Calu3 (cell line): ENCODE measurements at places on chromosomes 12 and 14. TPM values are rescaled to one million over a fixed set of nuclear protein-coding genes. Genes with fewer than 3 reads are reported as not detected.
A peak's percentile ranks its signal among the peaks of the same experiment; 100 is the strongest.

The OLR1 gene
- total RNA-seq: not detected in 2 replicates

The FOXA1 gene
- total RNA-seq: 108 and 131 TPM in 2 replicates

The SCFD1 gene
- total RNA-seq: 50.5 and 69.1 TPM in 2 replicates

The AKAP5 gene
- total RNA-seq: 1.1 and 1.7 TPM in 2 replicates

The SLC25A21 gene
- total RNA-seq: 1.2 and 1.4 TPM in 2 replicates

The CSRP2 gene
- total RNA-seq: 9.1 and 11.7 TPM in 2 replicates

The PLA2G1B gene
- not detected in 2 replicates for total RNA-seq

GRCh38 chr14:101226265-101226602 lies 322.7 kb upstream of the RTL1 start:
- no peaks in the 10 kb centered on the region for H3K27me3 ChIP-seq
- H3K36me3 ChIP-seq: no peaks in the 10 kb centered on the region
- H3K4me3 ChIP-seq: no peak overlapping the region
- no peak overlapping the region for H3K27ac ChIP-seq
- no peak for DNase-seq

- no peak for DNase-seq
- no peaks in the 10 kb centered on the region for H3K27me3 ChIP-seq
- H3K4me3 ChIP-seq: no peak overlapping the region
- no peak overlapping the region for H3K27ac ChIP-seq
These were observed 80.4 kb upstream of the SINHCAF start for GRCh38 chr12:31406345-31406744.

GRCh38 chr12:72315858-72316257 lies 43.7 kb downstream of the TRHDE start:
- no peak for DNase-seq
- H3K4me3 ChIP-seq: no peak overlapping the region
- H3K27me3 ChIP-seq: no peaks in the 10 kb centered on the region
- H3K36me3 ChIP-seq: no peaks in the 10 kb centered on the region

DNA sequence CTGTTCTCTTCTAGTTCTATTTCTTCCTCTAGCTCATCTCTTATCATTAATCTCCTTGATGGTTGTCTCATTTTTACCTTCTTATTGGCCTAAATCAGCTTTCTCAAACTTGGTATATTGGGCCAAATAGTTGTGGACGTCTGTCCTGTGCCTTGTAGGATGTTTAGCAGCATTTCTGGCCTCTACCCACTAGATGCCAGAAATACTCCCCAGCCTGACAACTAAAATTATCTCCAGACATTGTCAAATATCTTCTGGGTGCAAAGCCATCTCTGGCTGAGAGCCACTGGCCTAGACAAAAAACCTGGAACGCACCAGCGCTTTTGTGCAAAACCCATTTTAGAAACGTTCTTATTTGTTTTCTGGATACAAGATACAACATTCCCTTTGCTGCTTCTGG lies 38.8 kb upstream of the LRRC10 start:
- no peak for DNase-seq
- H3K27me3 ChIP-seq: peaks cover 36% of the 10 kb centered on the region
- no peak overlapping the region for H3K27ac ChIP-seq
- no peaks in the 10 kb centered on the region for H3K4me1 ChIP-seq
- H3K4me3 ChIP-seq: no peak overlapping the region

DNA sequence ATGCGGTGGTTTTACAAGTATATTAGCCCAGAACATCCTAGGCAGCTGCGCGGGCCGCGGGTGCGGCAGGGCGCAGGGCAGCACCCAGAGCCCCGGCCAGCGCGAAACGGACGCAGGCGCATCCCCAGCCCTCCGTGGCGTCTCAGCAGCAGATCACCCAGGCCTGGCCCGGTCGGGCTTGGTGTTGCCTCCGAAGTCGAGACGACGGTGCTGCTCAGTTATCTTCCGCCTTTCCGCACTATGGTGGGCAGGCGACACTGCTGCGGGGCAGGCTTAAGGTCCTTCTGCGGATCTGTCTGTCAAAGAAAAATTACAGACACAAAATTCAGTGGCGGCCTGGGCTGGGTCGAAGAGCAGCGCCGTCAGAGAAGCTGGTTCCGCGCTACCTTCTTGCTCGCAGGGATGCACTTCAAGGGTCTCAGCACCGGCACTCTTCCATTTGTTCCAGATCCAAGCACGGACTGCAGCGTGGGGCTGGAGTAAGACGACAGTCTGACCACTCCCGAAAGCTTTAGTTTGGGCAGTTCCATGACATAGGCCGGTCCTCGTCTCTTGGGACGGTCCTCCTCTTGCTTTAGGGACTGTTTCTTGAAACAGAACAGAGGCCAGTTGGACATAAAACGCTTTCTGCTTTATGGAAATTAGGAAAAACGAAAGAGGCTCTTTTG lies 75.8 kb downstream of the MOK start:
- no peak overlapping the region for H3K27ac ChIP-seq
- no peak overlapping the region for H3K4me3 ChIP-seq
- peaks cover 53% of the 10 kb centered on the region for H3K36me3 ChIP-seq
- DNase-seq: no peak
- no peaks in the 10 kb centered on the region for H3K27me3 ChIP-seq

- H3K4me1 ChIP-seq: no peaks in the 10 kb centered on the region
- H3K27ac ChIP-seq: no peak overlapping the region
- H3K36me3 ChIP-seq: no peaks in the 10 kb centered on the region
- H3K27me3 ChIP-seq: no peaks in the 10 kb centered on the region
- no peak for DNase-seq
- no peak overlapping the region for H3K4me3 ChIP-seq
These were observed 230.1 kb upstream of the PLXNC1 start for GRCh38 chr12:93918262-93918661.

- no peak overlapping the region for H3K4me3 ChIP-seq
- peak; percentile 9 for DNase-seq
- H3K36me3 ChIP-seq: no peaks in the 10 kb centered on the region
These were observed 23.6 kb upstream of the USP44 start for GRCh38 chr12:95574799-95575452.

DNA sequence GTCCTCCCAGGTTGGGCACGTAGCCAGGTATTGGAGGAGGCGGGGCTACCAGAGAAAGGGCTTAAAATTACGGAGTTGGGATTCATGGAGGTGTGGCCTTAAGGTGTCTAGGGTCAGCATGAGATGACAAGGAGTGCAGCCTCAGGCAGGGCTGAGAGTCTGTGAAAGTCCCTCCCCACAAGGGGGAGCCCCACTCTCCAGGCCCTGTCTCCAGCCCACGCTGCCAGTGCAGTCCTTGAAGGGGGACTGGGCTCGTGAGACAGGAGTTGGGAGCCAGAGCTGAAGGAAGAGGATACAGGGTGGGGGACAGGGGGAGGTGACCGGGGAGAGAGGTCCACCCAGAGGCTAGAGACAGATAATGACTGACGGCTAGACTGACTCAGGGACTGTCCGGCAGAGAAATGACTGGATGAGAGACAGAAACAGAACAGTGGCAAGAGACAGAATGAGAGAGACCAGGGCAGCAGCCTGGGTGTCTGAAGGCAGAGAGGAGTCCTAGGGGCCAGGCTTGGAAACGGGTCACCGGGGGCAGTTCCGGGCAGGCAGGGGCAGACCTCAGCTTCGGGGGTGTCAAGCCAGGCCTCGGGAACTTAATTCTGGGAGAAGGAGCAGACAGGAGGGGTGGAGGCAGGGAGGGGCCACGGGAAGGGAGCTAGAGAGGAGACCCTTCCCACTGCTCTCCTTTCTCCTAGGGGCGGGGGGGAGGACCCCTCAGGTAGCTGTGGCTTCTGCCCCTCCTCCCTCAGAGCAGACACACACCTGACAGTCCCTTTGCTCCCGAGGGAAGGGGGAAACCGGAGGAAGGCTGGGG lies 970 bp downstream of the CDH24 start:
- H3K4me1 ChIP-seq: peaks cover 23% of the 10 kb centered on the region
- peak overlapping the region; percentile 81 for H3K27ac ChIP-seq
- no peaks in the 10 kb centered on the region for H3K27me3 ChIP-seq
- peak overlapping the region; percentile 69 for H3K4me3 ChIP-seq

GRCh38 chr14:34775342-34775741 lies 60.9 kb upstream of the CFL2 start:
- H3K4me1 ChIP-seq: no peaks in the 10 kb centered on the region
- DNase-seq: no peak
- H3K36me3 ChIP-seq: peaks cover 5% of the 10 kb centered on the region
- H3K27ac ChIP-seq: no peak overlapping the region
- no peaks in the 10 kb centered on the region for H3K27me3 ChIP-seq

DNA sequence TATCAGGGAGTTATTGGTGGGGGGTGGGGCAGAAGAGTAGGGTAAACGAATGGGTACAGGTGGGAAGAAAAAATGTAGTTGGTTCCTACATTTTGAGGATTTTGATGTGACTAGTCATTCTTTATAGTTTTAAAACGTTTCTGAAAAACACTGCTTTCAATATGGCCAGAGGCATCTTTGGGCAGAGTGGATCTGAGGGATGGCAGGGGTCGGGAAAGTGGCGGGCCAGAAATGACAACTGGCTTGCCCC lies 527 bp upstream of the ATP23 start:
- peaks cover 26% of the 10 kb centered on the region for H3K36me3 ChIP-seq
- peak overlapping the region; percentile 77 for H3K4me3 ChIP-seq
- peak overlapping the region; percentile 40 for H3K27ac ChIP-seq
- no peak for DNase-seq
- H3K27me3 ChIP-seq: no peaks in the 10 kb centered on the region

DNA sequence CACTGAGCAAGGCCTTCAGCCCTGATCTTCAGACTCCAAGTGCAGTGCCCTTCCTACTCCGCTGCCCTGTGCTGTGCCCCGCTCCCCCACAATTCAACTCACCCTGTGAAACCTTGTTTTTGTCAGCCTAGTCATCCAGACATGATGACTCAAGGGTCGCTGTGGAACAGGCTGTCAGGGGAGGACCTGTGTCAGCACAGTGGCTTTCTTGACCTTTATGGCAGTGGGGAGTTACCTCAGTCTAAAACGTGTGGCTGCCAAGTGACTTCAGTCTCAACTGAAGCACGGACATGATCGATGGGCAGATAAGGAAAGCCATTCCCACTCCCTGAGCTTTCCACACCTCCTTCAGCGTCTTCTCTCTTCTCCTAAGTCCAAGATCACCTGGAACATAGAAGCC lies 16.3 kb upstream of the FLVCR2 start:
- H3K27ac ChIP-seq: no peak overlapping the region
- H3K4me3 ChIP-seq: no peak overlapping the region
- H3K36me3 ChIP-seq: peaks cover 3% of the 10 kb centered on the region
- no peak for DNase-seq

DNA sequence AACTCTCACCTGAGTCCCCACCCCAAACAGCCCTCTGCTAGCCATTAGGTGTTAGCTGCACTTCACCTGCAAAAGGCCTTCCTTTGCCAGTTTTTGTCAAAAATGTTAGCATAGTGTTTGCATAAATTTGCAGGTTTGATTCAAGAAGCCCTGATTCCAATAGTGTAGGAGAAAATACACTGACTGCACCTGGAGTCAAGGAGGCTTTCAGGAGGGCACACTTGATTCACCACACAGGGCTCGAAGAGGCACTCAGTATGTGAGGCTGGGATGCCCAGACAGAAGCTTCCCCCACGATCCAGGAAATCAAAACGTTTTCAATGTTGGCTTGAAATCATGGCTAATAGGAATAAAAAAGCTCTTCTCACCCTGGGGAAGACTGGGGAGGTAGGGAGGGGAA lies 40.5 kb upstream of the DDX11 start:
- no peaks in the 10 kb centered on the region for H3K4me1 ChIP-seq
- no peak overlapping the region for H3K4me3 ChIP-seq
- DNase-seq: no peak
- H3K27ac ChIP-seq: no peak overlapping the region
- no peaks in the 10 kb centered on the region for H3K36me3 ChIP-seq
- H3K27me3 ChIP-seq: no peaks in the 10 kb centered on the region

GRCh38 chr14:100903672-100904185 lies at the start of gene RTL1:
RTL1 (minus strand) TSS chr14:100903722; CDS start chr14:100884788, 18,934 bp downstream.
- H3K4me1 ChIP-seq: peaks cover 50% of the 10 kb centered on the region
- no peaks in the 10 kb centered on the region for H3K27me3 ChIP-seq
- peak within 1 kb of the TSS; percentile 69 for H3K4me3 ChIP-seq
- DNase-seq: no peak
- H3K36me3 ChIP-seq: peaks cover 6% of the 10 kb centered on the region
- H3K27ac ChIP-seq: peak within 1 kb of the TSS; percentile 63

DNA sequence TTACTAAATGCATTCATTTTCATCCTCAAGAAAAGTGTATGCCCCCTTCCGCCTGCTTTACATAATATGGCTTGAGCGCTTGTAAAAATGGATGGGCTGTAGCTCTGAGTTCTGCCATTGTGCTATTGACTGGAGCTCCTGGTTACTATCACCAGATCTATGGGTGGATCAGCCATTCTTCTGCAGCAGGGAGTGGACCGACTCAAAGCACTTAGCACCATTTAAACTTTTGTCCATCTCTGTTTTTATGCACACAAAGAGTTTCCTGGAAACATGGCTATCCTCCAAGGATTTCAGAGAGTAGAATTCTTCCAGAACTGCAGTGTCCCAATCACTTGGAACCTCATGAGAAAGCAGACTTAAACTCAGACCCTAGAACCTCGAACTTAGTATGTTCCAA lies 4.5 kb upstream of the NUMB start:
- peak overlapping the region; percentile 58 for H3K4me3 ChIP-seq
- H3K4me1 ChIP-seq: peaks cover 55% of the 10 kb centered on the region
- H3K36me3 ChIP-seq: peaks cover 16% of the 10 kb centered on the region
- H3K27me3 ChIP-seq: no peaks in the 10 kb centered on the region
- no peak for DNase-seq

DNA sequence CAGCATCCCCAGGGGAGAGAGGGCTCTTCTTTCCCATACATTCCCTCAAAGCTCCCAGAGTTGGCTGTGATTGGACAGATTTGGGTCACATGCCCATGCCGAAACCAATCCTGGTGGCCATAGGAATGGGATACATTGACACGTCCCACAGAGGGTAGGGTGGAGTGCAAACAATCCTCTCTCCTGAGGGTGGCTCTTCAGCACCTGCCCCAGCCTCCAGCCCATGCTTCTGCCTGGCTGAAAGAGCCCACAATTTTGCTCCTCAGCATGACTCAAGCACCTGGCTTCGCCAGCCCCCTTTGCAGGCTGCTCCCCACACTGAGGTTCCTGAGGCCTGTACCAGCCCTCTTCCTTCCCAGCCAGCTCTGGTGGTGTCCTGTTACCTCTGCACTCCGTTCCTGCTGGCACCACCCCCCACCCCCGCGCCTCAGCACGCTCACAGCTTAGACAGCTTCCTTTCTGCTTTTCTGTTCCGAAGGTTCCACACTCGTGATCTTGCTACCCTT lies 71.7 kb downstream of the CCDC92 start:
- no peak overlapping the region for H3K4me3 ChIP-seq

GRCh38 chr12:93639406-93639805 lies 37.8 kb upstream of the CRADD start:
- no peaks in the 10 kb centered on the region for H3K36me3 ChIP-seq
- peaks cover 33% of the 10 kb centered on the region for H3K27me3 ChIP-seq

DNA sequence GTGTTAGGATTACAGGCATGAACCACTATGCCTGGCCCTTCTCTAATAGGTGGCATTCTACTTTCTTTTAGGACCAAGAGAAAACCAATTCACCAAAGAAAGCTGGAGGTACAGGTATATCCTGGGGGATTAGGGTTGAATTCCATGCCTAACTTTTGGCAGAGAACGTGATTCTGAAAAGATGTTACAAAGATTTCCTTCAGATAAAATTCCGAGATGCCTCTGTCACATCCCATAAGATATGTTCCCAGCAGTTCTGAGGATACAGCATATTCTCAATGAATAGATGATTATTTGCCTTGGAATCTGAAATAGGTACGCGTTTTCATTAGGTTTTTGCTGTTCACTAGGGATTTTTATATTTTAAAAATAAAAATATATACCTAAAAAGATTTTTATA lies 111.9 kb upstream of the KRAS start:
- no peak overlapping the region for H3K27ac ChIP-seq
- no peak for DNase-seq
- no peaks in the 10 kb centered on the region for H3K27me3 ChIP-seq
- H3K36me3 ChIP-seq: no peaks in the 10 kb centered on the region
- H3K4me1 ChIP-seq: no peaks in the 10 kb centered on the region
